Stimulated activated CD4-positive, alpha-beta T cell treated with anti-CD3 and anti-CD28 coated beads, Interleukin-15, amount 100 ng/mL, for 24 hours (primary cell): ENCODE measurements at places on chromosomes 6 and 20.
A peak's percentile ranks its signal among the peaks of the same experiment; 100 is the strongest.

DNA sequence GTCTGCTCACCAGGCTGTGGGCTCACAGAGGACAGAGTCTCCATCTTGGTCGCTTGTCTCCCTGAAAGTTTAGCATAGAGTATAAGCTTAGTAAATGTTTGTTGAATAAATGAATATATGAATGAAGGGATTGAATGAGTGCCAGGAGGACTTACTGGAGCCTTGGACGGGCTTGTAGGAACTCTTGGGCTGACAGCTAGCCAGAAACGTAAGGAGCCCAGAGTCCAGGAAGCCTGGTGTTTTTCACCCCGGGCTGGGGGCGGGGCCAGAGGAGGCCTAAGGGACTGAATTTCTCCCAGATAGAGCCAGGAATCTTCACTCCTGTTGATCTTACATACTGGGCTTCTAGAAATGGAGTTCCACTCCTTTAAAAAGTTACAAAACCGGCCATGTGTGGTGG lies 68.5 kb upstream of the SRSF6 start:
- DNase-seq: no peak

DNA sequence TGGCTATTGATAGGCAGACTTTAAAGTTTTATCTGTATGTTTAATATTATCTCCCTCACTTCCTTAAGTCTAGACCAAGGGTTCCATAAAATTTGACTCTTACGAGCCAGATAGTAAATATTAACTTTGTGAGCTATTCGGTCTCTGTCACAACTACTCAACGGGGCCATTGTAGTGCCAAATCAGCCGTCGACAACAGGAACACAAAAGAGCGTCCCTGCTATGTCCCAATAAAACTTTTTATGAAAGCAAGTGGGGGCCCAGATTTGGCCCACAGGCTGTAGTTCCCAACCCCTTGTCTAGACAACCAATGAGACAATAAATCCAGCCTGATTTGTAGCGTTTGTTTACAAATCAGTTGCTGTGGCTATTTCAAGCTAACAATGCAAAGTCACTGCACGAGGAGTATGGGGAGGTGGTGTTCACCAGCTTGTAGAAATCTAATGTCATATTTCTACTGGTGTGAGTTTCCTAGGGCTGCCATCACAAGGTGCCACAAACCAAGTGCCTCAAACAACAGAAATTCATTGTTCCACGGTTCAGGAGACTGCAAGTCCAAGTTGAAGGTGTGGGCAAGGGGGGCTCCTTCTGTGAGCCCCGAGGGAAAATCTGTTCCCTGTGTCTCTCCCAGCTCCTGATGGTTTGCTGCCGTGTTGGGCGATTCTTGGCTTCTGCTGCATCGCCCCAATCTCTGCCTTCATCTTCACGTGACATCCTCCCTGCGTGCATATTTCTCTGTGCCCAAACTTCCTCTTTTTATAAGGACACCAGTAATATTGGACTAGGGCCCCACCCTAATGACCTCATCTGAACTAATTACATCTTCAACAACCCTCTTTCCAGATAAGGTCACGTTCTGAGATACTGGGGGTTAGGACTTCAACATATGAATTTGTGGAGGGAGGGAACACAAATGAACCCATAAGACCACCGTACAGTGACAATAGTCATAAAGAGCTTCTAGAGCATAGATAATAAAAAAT lies 356.0 kb upstream of the JARID2 start:
- DNase-seq: no peak

DNA sequence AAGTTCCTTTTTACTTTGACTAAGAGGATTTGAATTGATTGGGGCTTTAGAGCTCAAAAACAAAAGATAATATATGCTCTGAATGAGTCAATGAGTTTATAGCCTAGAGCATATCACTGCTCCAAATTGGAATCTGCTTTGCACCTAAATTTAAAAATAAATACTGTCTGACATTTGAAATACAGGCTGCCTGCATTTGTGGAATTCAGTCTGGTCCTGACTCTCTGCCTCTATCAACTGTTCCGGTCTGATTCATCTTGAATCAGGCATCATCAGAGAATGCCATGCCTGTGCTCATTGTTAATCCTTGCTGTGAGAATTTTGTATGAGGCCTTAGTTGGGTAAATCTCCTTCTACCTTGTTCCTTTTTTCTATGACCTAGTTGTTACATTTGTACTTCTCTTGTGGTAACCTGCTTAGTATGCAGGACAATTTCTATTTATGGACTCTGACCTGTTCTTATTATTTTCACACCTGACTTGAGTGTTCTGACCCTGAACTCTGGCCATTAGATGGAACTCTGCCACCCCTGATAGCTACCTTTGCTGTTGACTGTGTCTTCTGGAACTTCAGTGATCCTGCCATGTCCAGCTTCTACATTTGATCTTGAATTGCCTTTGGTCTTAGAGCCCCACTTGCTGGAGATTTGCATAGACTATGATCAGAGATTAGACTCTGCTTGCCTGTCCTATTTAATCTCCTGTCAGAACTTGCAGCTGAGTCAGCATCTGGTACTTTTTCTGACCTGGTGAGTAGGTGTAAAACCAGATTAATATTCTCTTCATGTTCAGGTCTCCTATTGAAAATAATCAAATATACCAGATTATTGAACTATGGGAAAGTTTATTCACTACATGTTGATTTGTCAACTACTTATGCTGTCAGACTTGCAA lies 442.7 kb upstream of the HS3ST5 start:
- no peak for DNase-seq

GRCh38 chr20:20491110-20491783 lies 123.3 kb downstream of the INSM1 start:
- peak; percentile 53 for DNase-seq

DNA sequence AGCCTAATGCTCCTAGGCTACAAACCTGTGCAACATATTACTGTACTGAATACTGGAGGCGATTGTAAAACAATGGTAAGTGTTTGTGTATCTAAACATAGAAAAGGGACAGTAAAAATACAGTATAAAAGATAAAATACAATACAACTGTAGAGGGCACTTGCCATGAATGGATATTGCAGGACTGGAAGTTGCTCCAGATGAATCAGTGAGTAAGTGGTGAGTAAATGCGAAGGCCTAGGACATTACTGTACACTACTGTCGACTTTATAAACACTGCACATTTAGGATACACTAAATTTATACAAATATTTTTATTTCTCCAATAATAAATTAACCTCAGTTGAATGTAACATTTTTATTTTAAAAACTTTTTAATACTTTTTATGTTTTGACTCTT lies 485.0 kb downstream of the MMUT start:
- DNase-seq: no peak

DNA sequence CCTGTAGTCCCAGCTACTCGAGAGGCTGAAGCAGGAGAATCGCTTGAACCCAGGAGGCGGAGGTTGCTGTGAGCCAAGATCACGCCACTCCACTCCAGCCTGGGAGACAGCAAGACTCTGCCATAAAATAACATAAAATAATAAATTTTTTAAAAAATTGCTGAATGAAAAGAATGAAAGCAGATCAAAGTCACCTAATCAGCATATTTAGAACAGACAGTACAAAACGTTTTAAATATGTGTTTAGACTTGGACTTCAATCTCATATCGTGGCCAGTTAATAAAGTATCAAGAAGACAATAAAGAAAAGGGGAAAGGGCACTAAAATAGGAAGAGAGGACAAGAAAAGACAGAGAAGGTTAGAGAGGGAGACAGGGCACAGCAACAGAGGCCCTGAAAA lies 74.6 kb downstream of the EPM2A start:
- DNase-seq: no peak

GRCh38 chr6:137709424-137710236 lies 157.4 kb upstream of the TNFAIP3 start:
- peak; percentile 64 for DNase-seq

GRCh38 chr6:134458857-134459657 lies 141.1 kb upstream of the SGK1 start:
- DNase-seq: no peak

DNA sequence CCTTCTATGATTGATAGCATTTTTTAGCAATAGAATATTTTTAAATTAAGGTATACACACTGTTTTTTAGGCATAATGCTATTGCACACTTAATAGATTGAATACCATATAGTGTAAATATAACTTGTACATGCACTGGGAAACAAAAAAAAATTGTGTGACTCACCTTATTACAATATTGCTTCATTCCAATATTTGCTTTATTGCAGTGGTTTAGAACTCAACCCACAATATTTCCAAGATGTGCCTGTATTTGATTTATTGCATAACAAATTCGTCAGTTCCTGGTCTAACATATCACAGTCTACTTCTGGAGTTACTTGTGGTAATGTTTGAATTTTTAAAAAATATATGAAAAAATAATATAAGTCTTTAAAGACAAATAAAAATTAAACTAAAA lies 41.9 kb upstream of the DEFB112 start:
- DNase-seq: no peak

DNA sequence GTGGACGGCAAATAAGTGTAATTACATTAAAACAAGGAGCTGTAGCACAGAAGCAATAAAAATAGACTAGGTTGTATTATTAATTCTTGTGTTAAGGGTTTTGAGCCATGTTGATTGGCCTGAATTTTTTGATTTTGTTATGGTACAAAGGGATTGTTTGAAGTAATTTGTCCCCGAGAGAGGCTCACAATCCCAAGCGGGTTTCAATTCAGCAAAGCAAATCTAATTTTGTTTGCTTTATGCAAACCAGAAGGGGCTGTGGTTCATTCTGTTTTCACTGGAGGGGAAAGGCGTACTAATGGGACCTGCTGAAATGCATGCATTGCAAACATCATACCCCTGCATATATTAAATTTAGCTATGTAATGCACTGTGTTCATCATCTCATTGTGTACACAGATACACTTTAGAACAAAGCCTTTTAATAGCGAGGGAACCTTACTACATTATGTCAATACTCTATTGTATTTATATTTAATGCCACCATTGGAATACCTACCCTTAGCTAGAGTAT lies 379.5 kb upstream of the POU3F2 start:
- no peak for DNase-seq

GRCh38 chr6:112037783-112038216 lies 16.1 kb upstream of the CCN6 start:
- DNase-seq: peak; percentile 53

DNA sequence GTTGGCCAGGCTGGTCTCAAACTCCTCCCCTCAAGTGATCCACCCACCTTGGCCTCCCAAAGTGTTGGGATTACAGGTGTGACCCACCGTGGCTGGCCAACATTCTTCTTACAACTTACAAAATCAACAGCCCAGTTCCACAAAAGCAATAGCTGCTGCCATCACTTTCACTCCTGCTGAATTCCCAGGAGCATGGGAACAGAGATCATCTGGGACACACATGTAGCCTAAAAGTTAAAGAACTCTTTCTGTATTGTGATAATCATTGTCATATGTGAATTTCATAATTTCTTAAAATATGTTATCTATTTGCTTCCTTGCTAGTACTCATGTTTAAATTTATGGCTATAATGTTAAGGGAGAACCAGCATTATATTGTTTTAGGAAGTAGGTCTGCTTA lies 51.7 kb downstream of the NCOA6 start:
- no peak for DNase-seq

GRCh38 chr20:39016041-39016440 lies 53.9 kb downstream of the DHX35 start:
- DNase-seq: no peak

DNA sequence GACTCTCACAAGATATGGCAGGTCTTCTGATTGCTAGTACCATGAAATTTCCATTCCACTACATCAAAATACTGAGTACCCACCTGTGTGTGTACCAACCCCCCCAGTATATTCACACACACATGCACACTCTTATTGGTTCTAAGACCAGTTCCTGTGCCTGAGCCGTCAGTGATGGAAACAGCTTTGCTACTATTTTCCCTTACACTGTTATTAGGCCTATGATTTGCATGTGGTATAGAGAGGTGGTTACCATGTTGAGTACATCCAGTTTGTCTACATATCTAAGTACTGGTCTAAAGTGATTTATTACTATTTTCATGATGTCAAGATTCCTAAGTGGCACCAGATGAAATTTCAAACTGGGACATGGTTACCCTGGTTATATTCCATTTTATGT lies 459.9 kb downstream of the BCKDHB start:
- no peak for DNase-seq

DNA sequence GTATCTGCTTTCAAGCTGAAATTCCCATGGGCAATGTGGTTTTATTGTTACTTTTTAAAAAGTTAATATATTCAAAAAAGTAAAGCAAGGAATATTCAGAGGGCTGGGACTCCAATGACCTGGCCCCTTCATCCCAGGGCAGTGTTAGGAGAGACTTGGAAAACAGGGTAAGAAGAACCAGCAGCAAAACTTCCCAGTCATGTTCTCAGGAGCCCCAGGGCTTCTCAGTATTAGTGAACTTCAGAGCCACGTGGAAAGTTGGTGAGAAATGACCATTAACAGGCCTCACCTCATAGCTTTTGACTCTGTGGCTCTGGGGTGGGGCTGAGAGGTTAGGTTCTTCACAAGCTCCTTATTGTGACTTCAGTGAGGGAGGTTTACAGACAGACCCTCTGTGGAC lies 230.4 kb upstream of the KCNG1 start:
- DNase-seq: no peak

DNA sequence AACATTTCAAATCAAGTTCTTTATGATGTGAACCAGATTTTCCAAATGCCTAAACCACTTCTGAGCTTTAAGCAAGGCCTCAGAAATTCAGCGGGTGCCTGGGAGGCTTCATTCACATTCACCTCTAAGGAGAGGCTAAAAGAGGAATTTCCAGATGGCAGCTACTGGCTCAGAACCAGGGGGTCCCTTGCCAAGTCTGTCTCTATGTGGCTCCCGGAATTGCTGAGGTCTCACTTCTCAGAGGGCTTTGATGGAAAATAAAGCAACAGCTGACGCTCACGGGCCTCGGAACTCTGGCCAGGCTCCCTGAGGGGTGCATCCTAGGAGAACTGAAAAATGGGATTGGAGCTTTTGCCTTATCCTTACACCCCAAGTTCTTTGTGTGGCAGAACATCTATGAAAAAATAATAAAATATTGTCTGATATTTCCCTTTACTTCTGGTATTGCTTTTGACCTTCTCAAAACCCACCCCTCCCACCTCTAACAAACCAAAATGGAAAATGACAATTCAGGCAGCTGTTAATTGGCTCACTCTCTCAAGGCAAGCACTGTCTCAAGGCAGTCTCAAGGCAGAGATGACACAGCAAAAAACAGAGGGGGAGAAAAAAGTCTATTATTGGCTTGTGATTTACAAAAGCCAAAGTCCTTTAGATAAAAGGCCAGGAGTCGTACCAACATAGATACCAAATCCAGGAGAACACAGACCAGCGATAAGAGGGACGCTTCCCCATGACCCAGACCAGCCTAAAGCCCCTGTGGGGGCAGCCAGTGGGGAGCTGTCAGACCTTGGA lies 21.8 kb upstream of the LRRN4 start:
- DNase-seq: no peak

- no peak for DNase-seq
Measured at GRCh38 chr6:44072452-44072958, 54.7 kb downstream of the MRPL14 start.

- DNase-seq: no peak
Measured at GRCh38 chr20:43579861-43580793, 10.6 kb upstream of the IFT52 start.
